ENCODE measurements at places on chromosomes 1 and 21.

- DNase-seq = no peak
Measured at GRCh38 chr1:2151252-2151651, 43.3 kb downstream of the FAAP20 start.

GRCh38 chr1:245181158-245181517, 26.4 kb downstream of the KIF26B start:
- no peak for DNase-seq

GRCh38 chr1:186099336-186100104, 275.5 kb downstream of the TPR start:
- no peak for DNase-seq

GRCh38 chr1:150999051-150999674, 7.5 kb downstream of the MINDY1 start:
- no peak for DNase-seq

- peak; percentile 32 for DNase-seq
Measured at GRCh38 chr1:235648954-235649367, 623 bp downstream of the GNG4 start.

DNA sequence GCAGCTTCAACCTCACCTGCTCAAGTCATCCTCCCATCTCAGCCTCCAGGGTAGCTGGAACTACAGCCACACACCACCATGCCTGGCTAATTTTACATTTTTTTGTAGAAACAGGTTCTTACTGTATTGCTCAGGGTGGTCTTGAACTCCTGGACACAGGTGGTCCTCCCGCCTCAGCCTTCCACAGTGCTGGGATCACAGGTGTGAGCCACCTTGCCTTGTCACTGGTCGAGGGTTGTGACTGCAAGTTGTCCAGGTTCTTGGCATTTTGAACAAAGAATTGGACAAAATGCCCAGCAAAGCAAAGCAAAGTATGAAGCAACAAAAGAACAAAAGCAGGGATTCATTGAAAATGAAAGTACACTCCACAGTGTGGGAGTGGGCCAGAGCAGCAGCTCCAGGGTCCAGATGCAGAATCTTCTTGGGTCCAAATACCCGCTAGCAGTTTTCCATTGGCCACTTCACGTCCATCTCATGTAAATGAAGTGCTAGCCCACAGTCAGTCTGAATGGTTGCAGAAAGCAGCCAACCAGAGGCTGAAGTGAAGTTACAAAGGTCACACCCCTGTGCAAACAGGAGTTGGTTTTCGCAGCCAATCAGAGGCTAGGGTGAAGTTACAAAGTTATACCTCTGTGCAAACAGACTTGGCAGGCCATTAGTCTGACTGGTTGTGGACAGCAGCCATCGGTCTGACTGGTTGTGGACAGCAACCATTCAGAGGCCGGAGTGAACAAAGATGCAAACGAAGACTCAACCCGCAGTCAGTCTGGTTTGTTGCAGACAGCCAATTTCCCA, 109.5 kb upstream of the KIF26B start:
- DNase-seq = peak; percentile 50
